Fibroblast of the conjunctiva (primary cell): ENCODE measurements at places on chromosomes 3 and 15.

DNA sequence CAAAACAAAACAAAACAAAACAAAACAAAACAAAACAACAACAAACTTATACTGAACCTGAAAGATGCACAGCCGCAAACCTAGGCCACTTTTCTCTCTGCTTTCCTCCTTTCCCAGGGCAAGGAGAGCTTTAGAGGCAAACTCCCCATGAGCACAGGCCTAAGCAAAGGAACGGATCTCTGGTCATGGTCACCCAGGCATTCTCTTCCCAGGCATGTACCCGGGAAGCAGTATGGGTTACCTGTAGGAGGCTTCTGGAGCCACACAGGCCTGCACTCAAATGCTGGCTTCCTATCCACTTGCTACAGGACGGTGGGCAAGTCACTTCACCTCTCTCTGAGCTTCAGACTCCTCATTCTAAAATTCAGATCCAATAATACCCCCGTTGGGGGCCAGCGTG is 171.8 kb downstream of the SMAD6 start:
- no peak for DNase-seq

DNA sequence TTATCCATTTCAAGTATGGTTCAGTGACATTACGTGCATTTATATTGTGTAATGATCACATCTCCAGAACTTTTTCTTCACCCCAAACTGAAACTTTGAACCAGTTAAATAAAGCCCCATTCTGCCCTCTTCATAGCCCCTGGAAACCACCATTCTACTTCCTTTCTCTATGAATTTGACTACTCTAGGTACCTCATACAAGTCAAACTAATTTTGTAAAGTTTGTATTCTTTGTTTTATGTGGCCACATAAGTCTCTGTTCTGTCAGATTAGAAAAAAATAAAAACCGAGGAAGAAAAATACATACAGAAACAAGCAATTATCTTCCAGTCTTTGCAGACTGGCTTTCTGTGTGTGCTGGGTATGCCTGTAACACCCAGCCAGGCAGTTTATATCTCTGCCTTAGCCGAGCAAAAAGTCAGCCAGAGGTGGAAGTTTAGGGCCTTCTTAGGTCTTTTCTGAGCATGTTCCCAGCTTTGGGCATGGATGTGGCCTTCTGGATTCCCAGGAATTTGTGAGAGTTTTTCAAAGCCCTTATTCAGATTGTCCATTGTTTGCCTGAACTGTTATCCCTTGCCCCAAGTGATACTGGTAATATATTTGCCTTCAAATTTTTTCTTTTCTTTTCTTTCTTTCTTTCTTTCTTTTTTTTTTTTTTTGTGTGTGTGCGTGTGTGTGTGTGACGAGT is 6.0 kb upstream of the GRAMD1C start:
- no peak for DNase-seq

DNA sequence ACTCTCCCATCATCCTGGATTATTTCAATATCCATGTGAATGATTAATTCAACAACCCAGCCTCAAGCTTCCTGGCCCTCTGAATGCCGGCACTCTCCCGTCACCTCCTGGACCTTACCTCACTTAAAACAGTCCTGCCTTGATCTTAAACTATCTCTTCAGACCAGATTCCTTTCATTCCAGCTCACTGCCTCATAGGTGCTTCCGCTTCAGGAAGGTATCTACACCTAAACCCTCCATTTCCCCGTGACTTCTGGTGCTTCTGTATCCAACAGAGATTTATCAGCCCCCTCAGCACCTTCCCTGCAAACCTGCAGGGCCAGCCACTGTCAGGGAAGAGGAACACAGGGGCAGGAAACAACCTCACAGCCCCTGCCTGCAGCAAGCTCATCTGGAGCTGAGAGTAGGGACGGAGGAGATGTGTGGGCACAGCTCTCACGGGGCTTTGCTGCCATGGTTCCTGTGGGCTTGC is 98.9 kb upstream of the TJP1 start:
- no peak for DNase-seq

- no peak for DNase-seq
These were observed at the start of gene APBA2 for GRCh38 chr15:28885630-28886430. APBA2 (plus strand) TSS chr15:28885974; CDS start chr15:29053885, 167,911 bp downstream.

GRCh38 chr3:82004266-82004665 is 242.8 kb upstream of the GBE1 start:
- DNase-seq = no peak

GRCh38 chr3:135412475-135412874 is 553.1 kb upstream of the PPP2R3A start:
- DNase-seq = no peak

DNA sequence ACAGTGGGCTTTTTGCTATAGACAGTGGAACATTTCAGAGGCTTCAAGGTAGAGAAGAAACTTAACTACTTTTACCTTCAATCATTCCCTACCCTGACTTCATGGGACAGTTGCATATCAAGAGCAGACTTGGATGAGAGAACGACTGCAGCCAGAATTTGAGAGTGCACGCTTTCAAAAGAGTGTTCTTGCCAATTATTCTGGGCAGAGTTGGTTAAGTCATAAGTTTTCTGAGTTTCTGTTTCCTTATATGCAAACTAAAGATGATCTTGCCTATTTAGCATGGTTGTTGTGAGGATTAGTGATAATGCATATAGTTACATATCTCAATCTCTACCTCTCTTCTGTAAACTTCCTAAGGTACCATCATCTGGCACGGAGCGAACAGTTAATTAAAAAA is 7.6 kb downstream of the SLC9A9 start:
- no peak for DNase-seq

DNA sequence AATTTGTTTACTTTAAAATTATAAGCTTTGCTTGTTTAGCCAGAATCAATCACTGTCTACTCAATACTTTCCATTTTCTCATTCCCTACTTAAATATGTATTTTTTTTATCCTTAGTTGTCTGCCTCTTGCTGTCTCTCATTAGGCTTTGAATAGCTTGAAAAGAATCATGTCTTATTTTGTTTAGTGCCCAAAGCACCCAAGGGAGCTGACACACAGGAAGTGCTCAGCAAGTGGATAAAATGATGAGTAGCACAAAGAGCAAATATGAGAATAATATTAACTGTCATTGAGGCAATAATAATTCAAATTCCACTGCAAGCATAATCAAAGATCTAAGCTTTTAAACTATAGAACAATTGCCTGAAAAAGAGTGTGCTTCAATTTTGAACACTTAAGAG is 19.0 kb upstream of the IL1RAP start:
- no peak for DNase-seq

GRCh38 chr3:122060040-122060698 is 5.0 kb downstream of the CD86 start:
- no peak for DNase-seq

DNA sequence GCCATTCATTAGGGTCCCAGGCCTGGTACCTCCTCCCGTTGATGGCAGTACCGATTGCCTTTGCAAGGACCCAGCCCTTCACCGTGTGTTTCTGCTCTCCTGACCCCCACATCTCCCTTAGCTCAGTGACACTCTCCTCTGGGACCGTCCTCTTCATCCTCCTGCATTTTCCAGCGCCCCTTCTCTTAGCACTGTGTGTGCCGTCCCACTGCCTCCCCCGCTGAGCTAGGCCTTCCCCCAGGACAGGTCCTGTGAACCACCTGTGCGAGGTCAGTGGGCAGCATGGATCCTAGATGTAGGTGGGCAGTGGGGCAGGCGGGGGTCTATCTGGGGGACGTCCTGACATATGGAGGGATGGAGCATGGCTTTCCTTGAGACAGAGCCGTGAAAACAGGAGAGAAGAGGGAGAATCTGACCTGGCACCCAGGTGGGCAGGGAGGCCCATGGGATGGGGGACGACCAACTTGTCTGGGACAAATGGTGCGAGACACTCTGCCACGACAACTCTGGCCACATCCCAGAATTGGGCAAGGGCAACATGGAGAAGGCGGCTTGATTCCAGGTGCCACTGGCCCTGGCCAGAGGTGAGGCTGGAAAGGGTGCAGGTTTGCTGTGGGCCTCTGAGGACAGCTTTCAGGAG is 87.7 kb upstream of the ALDH1L1 start:
- DNase-seq = no peak

- no peak for DNase-seq
These were observed 71.4 kb upstream of the HERC1 start for GRCh38 chr15:63905131-63905530.

- DNase-seq = no peak
These were observed 41.4 kb downstream of the NTRK3 start for GRCh38 chr15:88215066-88215648.
